Right hindlimb (tissue), 1 donor: ENCODE measurements at places on chromosomes 16 and 17.
A peak's percentile ranks its signal among the peaks of the same experiment; 100 is the strongest.

DNA sequence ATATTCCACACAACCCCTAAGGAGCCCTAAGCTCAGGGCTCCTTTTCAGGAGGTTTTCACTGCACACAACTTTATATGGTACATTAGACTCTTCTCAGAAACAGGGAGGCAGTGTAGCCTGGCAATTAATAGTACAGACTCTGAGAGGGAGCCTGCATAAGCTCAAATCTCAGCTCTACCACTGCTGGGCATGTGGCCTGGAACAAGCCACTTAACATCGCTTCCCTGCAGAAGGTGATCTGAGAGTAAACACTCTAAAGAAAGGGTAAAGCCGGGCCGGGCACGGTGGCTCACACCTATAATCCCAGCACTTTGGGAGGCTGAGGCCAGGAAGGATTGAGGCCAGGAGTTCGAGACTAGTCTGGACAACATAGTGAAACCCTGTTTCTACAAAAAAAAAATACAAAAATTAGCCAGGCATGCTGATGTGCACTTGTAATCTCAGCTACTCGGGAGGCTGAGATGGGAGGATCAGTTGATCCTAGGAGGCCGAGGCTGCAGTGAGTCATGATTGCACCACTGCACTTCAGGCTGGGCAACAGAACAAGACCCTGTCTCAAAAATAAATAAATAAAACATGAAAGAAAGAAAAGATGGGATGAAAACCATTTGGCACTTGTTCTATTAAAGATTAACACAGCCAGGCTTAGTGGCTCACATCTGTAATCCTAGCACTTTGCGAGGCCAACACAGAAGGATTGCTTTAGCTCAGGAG is 70.7 kb upstream of the DNAJA2 start:
- DNase-seq, result no peak

DNA sequence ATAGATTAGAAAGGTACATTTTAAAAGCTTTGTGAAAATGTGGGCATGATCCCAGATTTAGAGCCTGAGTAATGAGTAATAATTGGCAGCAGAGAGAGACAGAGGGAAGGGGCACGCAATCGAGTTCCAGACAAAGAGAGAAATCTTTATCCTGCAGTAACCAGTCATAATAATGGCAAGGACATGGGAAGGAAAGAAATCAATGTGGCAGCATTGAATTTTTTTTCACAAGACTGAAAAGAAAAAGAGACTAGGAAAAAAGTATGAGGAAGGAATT is 790.8 kb upstream of the SOX9 start:
- DNase-seq, result no peak

DNA sequence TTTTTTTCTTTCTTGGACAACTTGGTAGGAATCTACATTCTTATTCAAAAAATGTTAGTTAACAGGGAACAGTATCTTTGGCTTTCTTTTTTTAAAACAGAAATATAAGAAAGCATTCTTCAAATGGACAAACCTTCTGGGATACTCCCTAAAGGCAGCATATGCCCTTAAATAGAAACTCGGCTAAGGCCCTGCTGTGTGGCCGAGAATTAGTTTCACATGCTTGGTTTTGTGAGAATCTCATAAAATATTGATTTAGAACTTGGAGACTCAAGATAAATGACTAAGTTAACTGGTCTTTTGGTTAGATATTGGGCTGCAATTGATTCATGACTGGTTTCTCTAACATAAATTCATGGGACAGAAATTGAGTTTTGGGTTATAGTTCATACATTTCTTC is 359.9 kb upstream of the XYLT1 start:
- DNase-seq, result no peak

DNA sequence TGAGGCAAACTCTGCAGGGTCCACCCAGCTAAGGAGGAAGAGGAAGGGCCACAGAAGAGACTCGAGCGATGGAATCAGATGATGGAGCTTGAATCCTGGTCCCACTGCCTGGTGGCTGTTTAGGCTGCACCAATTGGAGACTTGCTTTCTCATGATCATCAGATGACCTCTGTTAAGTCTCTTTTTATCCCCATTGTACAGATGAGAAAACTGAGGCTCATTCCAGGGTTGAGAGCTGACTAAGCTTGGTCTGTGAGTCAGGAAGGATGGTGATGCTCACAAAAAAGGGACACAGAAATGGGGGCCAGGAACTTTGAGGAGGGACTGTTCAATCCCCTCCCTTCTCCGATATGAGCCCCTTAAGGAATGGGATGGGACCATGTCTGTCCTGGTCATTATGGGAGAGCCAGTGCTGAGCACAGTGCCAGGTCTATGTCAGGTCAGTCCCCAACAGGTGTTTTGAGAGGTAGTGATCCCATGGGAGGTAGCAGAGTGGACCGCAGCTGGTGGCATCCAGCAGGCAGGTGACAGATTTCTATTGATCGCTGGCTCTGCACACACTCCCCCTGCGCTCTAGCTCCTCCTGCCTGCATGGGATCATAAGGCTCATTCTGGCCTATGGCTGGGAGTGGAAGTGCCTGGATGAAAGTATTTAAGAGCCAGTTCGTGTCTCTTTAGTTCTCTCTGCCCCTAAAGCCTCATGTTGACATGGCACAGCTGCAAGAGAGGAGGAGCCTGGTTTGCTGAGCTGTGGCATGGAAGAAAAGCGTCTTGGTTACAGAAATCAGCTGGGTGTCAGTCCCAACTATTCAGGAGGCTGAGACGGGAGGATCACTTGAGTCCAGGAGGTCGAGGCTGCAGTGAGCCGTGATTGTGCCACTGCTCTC is 27.2 kb downstream of the SNX20 start:
- DNase-seq, result no peak

- DNase-seq, result no peak
Measured at GRCh38 chr17:7413346-7413985, 5.8 kb downstream of the NLGN2 start.

GRCh38 chr16:7246578-7246977 is 86.1 kb upstream of the RBFOX1 start:
- peak; percentile 27 for DNase-seq

DNA sequence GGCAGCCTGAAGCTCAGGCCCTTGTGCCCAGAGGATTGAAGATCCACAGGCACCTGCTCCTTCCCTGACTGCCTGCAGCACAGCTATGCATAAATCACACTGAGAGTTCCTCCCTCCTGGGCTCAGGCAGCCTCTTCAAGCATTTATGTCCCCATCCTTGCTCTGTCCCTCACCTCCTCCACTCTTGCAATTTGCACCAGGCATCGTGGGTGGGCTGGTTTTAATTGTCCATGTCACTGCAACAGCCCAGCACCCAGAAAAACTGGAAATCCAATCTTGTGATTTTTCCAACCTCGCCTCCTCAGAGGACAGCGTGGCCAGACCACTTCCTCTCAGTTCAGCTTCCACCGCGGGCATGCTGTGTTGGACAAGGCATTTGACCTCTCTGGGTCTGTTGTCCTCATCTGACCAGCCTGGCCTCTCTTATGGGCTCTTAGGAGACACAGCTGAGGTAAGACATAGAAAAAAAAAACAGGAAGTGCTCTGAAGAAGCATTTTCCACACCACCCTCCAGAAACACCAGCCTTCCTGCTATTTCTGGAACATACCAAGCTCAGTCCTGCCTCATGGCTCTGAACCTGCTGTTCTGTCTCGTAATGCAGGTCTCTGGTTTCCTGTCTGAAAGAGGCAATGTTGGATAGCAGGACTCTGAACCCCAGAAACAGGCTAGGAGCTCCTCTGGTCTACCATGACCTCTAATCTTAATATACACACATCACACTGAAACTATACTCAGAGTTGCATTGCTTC is 8.3 kb downstream of the TMEM114 start:
- no peak for DNase-seq

DNA sequence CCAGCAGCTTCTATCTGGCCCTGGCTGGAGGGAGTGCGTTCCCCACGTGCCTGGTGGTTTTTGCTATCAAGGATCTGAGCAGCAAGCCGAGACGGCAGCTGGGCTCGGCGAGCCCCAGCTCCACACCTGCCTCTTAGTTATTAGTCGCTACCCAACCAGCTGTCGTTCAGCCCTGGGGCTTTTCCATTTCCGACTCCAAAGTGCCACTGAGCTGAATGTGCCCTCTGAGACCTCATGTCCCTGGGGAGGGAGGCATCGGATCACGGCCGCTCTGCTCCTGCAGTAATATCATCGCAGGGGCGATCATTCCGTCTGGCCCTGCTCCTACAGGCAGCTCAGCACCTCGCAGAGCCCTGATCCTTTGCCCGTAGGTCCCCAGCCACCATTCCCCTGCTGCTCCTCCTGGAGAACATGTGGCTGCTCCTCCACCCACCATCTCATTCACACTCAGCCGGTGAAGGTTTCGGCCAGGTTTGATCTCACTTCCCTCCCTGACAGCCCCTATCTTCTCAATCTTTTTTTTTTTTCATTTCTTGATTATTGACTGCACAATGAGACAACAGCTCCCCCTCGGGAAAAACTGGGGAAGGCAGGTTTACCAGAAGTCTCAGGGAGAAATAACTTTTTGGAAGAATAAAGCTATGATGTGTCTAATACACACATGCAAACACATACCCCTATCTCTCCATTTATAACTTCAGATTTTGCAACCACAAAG is 86.7 kb downstream of the ZFHX3 start:
- DNase-seq, result peak; percentile 65

- DNase-seq, result no peak
Measured at GRCh38 chr16:51374346-51374745, 223.3 kb upstream of the SALL1 start.

DNA sequence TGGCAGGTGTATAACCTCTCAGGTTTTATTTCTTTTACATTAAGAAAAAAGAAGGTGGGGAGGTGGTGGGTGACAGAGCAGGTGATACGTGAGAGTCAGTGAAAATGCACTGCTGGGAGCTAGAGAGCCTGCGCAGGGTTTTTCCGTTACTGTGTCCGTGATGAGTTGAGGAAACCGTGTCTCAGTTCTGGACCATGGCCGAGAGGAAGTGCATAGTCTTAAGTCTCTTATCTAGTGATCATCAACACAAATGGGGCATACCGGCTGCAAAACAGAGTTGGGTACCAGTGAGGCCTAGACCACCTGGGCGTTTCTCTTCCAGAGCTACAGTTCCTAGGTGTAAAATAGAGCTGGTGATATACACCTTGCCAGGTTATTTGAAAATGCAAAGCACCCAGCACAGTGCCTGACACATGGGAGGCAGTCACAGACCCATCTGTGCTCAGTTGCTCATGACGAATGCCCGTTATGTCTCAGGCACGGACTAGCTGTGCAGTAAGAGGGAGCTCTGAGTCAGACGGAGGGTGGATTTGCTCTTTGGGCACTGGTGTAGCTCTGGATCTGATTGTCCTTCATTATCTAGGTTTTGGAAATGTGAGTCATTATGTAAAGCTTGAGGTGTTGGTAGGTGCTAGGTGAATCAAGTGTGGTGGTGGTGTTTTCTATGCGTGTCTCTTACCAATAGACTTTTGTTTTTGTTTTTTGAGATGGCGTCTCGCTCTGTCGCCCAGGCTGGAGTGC is 60.9 kb downstream of the RPTOR start:
- DNase-seq, result no peak

GRCh38 chr17:39755554-39756379 is 18.0 kb downstream of the GRB7 start:
- no peak for DNase-seq

DNA sequence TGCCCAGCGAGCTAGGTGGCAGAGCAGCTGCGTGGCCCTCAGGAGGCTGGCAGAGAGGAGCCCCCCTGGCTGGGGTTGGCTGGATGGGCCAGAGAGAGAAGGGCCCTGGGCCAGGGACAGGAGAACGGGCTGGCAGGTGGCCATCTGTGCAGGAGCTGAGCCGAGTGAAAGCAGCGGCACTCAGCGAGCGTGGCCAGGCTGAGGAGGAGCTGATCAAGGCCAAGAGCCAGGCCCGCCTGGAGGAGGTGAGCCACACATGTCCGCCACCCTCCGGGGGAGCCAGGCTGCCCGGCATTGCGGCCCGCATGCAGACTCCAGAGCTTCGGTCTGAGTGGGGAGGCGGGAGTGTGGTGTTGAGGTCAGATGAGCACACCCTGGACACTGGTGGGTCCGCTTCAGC is 2.1 kb upstream of the RAC3 start:
- DNase-seq, result no peak

GRCh38 chr17:8867361-8867981 is at the start of gene PIK3R6:
TSS of gene PIK3R6 (minus strand) at chr17:8867674. CDS start at chr17:8849794, 17,880 bp downstream.
- DNase-seq, result no peak

DNA sequence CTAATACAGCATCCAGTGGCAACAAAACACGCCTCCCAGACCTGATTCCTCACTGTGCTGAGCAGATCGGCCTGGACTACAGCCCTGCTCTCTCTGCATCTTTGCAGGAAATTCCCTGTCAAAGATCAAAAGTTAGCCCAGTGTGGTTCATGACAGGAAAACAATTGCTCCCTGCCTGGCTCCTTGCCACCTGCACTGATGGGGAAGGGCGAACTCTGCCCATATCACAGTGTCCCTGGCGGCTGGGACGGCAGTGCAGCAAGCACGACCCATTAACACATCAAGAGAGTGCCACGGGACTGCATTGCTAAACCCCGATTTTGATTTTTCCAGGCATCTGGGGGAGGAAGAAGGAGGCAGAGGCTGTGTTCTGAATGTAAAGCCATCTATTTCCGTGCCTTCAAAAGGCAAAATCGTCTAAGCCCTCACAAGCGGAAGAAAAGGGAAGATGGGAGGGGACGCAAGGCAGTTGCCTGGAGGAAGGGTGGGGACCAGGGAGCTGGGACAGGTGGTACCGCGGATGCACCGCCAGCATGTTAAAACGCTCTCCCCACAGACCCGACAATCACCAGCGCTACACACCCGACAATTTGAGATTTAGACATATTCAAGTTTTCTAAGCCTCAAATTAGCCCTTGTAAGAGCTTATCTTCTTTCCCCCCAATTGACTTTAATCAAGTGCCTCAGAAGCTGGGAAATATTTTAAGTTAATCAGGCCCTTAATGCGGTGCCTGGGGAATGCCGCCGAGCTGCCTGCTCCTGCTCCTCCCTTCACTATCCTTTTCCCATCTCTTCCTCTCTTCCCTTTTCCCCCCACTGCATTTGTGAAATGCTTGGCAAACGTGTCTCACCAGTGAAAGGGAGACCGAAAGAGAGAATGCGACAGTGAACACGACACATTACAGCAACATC is 238.8 kb upstream of the CDH5 start:
- DNase-seq, result peak; percentile 40

DNA sequence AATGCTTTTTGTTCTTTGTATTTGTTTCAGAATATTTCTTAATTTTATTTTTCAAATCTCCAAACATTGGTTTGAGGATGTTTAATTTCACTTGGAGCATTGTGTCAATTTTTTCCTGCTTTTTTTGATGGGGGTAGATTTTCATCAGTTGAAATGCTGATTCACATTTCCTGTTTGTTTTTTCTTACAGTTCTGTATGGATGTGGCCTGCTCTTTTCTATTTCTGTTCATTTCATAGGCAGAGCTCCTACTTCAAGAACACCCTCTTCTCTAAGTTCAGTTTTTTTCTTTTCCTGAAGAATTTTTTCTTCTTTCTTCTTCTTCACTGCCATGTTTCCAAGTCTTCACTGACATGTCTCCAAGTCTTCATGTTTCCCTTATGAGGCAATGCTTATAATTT is 8.8 kb downstream of the MBTD1 start:
- DNase-seq, result no peak

GRCh38 chr16:50061326-50061725 is 4.4 kb upstream of the HEATR3 start:
- DNase-seq, result no peak

DNA sequence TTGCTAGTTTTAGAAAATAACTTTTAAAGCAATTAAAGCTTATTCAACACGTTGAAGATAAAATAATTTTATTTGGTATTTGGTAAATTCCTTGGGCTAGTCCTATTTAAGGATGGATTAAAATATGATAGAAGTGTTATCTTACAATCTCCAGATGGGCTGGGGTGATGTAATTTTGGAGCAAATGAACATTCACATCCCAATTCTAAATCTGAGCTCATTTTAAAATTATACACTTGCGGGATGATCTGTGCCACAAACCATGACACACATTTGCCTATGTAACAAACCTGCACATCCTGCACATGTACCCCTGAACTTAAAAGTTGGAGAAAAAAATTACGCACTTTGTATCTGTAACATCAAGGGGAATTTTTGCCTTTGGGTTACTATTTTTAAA is 31.5 kb downstream of the NLK start:
- DNase-seq, result no peak
